ENCODE measurements at places on chromosomes 1 and 21.

GRCh38 chr1:5727871-5728643, 264.2 kb downstream of the NPHP4 start:
- no peak for DNase-seq

DNA sequence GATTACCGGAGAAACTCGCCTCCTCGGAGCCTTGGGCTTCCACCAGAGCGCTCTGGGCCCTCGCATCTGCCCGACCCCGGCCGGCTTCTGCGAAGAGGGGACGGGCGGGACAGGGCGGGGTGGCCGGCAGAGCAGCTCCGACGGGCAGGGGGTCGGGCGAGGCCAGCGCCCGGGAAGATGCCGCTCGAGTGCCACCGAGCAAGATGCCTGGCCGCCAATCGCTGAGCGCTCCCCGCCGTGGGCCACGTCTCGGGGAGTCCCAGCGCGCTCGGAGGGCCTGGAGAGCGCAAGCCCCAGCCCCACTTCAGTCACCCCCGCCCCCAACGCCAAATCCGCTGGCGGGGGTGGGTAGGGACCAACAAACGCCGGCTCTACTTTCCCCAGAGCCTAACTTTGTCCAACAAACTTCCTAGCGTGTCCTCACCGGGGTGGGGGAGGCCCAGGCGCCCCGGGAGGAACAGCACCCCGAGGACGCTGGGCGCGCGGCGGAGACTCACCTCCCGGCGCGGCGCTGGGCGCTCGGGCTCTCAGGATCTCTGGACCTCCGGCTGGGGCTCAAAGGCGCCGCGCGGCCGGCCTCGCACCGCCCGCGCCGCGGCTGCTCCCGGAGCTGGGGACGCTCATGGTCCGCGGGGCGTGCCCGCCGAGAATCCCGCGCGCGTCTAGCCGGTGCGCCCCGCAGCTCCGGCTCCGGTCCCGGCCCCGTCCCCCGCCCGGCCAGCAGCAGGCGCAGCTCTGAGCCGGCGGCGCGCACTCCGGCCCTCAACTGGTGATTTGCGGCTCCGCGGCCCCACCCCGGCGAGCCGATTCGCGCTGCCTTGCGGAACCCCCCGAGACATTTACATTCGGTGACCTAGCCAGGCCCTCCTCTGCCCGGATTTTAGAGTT, at the start of gene BCAR3:
BCAR3 (minus strand) TSS at position 737 of the 888 bp plus-strand sequence. CDS start 6,907 bp downstream, outside the sequence.
- DNase-seq, result no peak

GRCh38 chr1:75787524-75787923, 1.5 kb downstream of the RABGGTB start:
- DNase-seq, result no peak

DNA sequence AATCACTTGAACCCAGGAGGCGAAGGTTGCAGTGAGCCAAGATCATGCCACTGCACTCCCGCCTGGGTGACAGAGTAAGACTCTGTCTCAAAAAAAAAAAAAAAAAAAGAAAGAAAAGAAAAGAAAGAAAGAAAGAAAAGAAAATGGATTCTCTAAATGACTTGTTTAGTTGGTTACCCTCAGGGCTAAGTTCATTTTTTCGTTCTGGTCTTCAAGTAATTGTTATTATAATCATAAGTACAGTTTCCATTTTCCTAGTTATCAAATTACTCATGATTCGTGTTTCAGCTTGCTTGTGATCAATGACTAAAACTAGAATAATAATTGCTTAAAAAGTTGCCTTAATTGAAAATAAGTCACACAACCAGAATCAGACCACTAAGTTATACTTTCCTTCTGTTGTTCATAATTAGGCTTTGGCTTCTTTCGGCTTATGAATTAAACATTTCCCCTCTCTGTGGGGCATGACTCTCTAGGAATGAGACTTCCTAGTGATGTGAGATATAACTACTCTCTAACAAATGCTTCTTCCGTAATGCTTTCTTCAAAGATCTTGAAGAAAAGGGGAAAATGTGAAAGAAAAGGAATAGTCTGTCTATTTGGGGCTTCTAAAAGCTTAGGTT, 9.6 kb upstream of the RLF start:
- DNase-seq, result no peak

DNA sequence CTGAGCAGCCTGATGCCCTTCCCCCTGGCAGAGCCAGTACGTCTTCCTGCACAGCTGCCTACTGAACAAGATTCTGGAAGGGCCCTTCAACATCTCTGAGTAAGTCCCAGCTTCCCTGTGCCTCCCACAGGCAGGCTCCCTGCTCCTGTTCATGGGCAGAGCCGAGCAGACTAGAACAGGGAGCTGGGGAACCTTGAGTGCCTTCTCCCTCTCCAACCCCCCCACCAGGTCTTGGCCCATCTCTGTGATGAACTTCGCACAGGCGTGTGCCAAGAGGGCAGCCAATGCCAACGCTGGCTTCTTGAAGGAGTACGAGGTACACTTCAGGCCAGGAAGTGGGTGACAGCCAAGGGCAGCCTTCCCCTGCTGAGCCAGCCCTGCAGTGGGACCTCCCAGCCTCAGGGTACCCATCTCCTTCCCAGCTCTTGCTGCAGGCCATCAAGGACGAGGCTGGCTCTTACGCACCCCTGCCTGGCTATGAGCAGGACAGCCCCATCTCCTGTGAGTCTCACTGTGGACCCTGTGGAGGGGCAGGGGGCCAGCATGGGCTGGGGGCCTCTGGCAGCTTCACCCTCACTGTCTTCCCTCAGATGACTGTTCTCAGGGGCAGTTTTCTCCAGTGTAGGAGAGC, 6.4 kb upstream of the LGR6 start:
- DNase-seq, result no peak

DNA sequence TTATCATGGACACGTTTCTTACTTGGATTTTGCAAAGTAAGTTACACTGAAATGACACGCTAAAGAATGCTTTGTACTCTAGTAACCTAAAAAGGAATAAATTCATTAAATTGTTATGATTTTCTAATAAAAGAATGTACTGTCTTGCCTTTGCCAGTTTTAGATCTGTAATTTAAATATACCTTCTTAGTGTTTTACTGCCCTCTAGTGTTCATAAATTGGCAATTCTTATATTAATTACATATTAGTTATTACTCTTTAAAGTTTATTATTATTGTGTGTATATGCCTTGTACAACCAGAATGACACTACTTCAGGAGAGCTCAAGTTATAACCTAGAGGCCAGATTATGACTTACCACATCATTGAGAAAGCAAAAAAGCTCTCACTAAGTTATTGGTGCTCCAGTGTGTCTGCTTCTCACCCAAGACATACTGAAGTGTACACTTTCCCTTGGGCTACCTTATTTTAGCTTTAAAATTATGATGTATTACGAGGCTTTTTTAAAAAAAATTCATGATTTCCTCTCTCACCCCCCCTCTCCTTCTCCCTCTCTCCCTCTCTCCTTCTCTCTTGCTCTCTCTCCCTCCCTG, 169.9 kb downstream of the HS2ST1 start:
- DNase-seq, result no peak

DNA sequence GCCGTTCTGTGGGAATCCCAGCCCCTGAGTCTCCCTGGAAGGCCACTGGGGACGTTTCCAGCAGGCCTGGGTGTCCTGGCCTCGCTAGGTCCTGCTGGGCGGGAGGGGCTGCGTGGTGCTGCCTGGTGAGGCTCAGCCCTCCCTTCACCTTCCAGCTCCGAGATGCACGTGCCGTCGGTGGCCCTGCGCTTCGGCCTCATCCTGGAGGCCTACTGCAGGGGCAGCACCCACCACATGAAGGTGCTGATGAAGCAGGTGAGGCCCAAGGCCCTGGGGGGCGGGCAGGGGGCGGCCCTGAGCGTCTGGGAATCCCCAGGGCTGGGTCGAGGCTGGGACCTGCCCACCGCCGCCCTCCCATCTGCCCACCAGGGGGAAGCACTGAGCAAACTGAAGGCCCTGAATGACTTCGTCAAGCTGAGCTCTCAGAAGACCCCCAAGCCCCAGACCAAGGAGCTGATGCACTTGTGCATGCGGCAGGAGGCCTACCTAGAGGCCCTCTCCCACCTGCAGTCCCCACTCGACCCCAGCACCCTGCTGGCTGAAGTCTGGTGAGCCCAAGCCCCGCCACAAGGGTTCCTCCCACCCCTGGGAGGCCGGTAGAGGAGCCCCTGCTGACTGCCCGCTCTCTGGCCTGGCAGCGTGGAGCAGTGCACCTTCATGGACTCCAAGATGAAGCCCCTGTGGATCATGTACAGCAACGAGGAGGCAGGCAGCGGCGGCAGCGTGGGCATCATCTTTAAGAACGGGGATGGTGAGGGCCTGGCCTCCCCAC, 70.3 kb downstream of the PIK3CD start:
- DNase-seq, result peak; percentile 75

- DNase-seq, result no peak
Measured at GRCh38 chr1:92972409-92973129, 11.3 kb upstream of the DIPK1A start.

GRCh38 chr21:46216132-46216747, 12.3 kb downstream of the LSS start:
- DNase-seq, result no peak

DNA sequence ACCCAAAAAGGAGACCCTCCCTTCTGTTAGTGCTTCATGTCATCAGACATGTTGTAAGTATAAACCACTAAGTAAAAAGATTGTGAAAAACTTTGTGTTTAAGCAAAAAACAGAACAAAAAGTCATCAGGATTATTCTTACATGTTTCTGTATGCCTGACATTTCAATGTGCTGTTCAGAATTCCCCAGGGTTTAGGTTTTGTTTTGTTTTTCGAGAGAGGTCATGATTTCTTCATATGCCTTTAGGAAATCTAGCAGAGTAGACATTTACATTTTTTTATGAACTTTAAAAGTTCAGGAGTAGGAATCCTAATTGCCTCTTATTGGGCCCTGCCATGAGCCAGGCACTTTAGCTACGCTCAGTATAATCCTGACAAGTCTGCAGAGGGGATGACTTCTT, 85.3 kb downstream of the VPS13D start:
- DNase-seq, result no peak

- DNase-seq, result no peak
Measured at GRCh38 chr1:232872738-232873137, 67.5 kb downstream of the MAP10 start.

- DNase-seq, result no peak
Measured at GRCh38 chr1:26290882-26291261, 11.0 kb downstream of the SH3BGRL3 start.

GRCh38 chr1:94316836-94317789, 79.7 kb upstream of the ARHGAP29 start:
- DNase-seq, result no peak

DNA sequence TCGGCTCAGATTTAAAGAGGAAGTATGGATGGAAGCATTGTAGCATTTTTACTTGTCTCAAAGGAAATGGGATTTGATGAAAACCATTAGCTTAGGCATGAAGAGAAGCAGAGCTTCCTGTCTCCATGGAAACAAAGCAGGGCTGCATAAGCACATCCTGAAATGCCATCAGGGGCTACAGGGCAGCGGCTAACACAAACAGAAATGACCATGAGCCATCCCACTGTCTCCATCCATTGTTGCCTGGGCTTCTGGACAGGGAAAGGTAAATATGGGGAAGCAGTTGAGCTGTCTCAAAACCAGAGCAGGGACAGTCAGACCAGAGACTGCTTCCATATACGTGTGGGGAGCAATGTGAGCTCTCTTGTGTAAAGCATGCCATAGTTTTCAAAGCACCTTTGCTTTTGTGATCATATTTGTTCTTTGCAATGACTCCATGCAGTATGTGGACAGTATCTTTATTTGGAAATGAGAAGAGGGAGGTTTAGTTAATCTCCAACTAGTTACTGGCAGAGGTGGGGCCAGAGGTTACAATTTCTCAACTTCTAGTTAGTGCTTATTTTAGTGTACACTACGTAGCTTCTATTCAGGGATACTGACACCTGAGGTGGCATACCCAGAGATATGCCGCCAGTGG, 176.1 kb downstream of the CACNA1E start:
- no peak for DNase-seq

- DNase-seq, result no peak
Measured at GRCh38 chr1:164953815-164954214, 394.8 kb downstream of the PBX1 start.

DNA sequence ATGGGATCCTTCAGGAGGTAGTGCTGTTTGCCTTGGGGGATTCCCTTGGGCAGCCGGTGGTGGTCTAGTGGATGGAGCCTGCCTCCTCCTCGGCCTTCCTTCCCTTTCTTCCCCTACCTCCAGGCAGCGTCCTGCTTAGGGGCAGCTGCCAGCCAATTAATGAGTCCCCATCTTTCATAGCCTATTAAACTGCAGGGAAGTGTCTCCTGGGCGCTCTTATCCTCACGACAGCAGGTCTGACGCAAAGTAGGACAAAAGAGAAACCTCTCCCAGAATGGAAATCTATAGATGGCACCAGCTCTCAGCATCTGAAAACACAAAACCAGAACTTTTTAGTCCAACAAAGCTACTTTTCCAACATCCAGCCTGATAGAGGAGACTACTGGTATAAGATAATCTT, 69.3 kb downstream of the ELAVL4 start:
- DNase-seq, result no peak

DNA sequence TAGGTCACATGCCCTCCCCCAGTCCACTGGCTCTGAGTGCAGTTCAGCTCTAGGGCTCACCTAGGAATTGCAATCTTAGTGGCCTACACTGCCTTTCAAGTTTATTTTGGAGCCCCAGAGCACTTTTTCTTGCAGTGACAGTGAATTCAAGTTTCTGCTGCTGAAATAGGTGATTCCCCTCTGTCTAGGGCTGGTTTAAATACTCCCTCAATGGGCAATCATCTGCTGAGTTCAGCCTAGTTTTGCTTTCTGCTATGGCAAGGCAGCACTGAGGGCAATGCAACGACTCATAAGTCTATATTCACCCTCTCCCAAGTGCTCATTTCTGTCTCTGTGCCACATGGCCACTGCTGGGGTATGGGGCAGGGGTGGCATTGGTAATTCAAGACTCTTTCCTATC, 472.6 kb upstream of the RGS18 start:
- no peak for DNase-seq

DNA sequence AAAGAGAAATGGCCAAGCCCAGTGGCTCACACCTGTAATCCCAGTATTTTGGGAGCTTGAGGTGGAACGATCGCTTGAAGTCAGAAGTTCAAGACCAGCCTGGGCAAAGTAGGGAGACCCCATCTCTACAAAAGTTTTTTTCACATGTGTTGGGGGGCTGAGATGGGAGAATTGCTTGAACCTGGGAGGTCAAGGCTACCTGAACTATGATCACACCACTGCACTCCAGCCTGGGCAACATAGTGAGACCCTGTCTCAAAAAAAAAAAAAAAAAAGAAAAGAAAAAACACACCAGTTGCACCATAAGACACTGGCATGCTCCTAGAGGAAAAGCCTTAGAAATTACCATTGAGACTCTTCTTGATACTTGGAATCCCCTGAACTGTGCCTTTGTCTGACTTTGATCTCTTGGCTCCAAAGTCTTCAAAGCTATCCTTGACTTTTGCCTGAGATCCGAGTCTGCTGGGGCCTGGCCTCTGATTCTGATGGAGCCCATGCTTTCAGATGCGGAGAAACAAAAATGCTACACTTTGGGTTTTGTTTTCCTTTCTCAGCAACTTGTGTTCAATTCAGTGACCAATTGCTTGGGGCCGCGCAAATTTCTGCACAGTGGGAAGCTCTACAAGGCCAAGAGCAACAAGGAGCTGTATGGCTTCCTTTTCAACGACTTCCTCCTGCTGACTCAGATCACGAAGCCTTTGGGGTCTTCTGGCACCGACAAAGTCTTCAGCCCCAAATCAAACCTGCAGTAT, 33.7 kb downstream of the ATP5PO start:
- DNase-seq, result no peak

Data from effector CD4-positive, alpha-beta T cell (primary cell).